ENCODE measurements at places on chromosomes 5 and 9.

- DNase-seq: no peak
These were observed 199.7 kb upstream of the TLE4 start for GRCh38 chr9:79371948-79372555.

DNA sequence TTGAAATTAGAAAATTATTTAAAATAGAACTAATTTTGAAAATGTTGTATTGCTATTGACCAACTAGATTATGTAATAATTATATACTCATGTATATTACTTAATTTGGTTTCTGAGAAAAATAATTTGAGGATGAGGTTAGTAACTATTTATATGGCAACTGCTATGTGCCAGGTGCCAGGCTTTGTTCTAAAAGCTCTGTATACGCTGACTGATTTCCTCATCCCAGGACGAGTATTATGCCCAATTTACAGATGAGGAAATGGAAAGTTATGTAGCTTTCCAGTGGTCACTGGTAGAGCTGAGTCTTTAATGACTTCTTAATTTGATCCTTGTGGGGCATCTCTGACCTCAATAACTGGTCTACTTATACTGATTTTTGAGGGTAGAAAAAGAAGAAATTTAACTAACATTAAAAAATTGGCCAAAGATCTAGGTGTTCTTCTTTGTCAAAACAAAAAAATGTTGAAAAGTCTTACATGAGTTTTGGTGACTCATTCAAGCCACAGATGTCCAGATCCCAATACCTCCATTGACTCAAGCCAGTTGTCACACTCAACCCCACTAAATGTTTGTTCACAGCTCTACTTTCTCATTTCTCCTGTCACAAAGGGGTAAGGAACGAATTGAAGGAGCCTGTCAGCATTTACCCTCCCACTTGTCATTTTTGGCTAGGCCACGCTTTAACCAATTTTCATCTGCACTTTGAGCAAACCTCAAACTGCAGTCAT, 228.1 kb upstream of the MEF2C start:
- no peak for DNase-seq

GRCh38 chr9:130871395-130872062, 25.1 kb downstream of the QRFP start:
- DNase-seq: no peak

GRCh38 chr9:469672-470551, 255.2 kb downstream of the DOCK8 start:
- peak; percentile 86 for DNase-seq

DNA sequence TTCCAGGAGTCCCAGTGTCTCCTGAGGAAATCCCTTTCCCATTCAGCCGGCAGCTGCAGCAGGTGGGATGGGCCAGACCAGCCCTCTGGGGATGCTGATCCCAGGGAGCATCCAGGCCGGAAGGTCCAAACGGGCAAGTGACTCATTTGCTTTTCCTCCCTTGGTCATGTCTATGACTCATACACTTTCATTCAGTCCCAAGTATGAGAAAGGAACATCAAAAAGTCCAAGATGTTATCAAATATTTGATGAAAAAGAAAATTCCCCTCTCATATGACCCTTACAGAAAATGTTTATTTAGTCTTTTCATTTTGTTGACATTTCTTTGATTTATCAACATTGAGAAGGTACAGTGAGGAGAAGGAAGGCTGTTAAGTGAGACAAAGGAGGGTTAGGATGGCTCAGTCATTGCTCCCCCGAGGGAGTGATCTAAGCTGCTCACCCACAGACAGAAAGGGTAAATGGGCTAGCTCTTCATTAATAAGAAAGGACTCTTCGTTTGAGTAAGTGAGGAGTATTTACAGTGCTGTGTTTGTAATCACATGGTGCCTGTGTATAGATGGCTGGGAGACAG, 117.6 kb upstream of the ANKRD55 start:
- DNase-seq: no peak

GRCh38 chr5:7329712-7330111, 66.2 kb upstream of the ADCY2 start:
- no peak for DNase-seq

DNA sequence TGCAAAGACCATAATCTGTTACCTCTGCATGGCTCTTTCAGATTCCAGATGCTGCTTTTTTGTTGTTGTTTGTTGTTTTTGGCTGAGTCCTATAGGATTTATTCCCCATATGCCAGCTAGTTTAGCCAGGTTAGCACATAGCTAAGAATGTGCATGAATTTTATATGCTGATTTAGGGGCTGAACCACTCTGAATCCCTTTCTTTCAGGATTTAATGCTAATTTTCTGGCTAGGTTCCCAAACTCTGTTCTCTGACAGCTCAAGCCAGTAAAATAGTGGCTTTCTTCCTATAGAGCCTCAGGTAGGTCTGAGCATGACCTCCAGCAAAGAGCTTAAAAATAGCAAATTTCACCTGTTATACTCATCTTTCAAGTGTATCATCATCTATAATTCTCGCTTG, 521.4 kb downstream of the CAAP1 start:
- DNase-seq: no peak

GRCh38 chr5:90201923-90202322, 207.6 kb downstream of the CETN3 start:
- no peak for DNase-seq

DNA sequence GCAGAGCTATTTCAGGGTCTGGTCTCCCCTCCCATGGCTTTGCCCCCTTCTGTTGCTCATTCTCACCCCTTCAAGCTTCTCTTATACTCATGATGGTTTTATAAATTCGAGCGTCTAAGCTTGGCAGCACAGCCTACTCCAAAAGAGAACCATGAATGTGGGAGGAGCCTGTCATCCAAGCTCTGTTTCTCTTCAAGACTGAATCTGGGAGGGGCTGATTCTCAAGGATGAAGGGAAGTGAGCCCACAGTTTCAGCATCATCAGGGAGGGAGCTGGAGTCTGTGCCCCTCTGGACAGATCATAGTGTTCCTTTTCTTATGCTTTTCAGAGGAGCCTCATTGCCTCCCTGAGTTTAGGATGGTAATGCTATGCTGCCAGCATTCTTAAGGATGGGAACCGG, 168.6 kb downstream of the CFAP90 start:
- no peak for DNase-seq

DNA sequence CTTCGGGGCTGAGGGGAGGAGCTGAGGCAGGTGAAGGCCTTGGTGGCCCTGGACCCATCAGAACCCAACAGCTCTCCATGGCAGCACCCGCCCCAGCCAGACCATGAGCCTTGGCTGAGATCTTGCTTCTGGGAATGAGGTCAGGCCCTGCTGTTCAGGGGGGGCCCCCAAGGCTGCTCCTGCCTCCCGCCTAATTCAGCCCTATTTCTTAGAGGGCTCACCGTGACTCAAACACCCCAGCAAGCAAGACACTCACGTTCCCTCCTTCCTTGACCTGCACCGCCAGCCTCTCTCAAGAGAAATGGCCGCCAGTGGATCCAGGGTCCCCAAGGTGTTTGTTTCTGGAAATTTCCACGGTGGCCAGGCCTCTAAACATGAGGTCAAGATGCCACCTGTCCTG, 61.4 kb upstream of the PPP1R26 start:
- no peak for DNase-seq

GRCh38 chr5:149745212-149745942, 15.3 kb downstream of the PPARGC1B start:
- no peak for DNase-seq

DNA sequence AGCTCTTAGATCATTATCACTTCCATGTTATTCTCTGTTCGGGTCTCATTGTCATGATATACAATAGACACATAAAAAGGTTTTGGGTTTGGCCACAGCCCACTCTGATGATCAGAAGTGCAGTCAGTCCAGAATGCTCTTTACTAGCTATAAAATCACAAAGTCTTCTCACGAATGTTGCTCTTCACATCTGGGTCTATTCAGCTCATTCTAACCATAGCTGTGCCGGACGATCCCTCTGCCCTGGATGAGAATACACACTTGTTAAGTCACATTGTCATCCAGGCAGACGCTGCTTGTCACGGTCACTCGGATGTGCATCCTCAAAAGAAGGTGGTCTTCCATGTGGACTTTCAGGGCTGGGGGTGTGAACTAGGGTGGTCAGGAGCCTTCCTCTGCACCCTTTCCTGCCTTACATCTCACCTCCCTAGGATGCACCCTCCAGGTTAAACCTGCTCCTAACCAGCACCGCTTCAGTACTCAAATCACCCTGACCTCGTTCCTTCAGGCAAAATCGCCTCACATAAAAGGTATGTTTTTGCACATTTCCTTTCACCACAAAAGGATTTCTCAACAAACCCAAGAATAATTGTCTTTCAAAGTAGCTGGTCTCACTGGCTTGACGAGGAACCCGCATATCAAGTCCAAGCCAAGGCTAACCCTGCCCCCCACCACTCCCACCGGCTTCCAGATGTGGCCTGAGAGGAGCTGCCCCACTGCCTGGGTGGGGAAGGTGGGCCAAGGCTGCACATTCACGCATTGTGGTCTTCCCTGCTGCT, 21.9 kb downstream of the ANKH start:
- no peak for DNase-seq

DNA sequence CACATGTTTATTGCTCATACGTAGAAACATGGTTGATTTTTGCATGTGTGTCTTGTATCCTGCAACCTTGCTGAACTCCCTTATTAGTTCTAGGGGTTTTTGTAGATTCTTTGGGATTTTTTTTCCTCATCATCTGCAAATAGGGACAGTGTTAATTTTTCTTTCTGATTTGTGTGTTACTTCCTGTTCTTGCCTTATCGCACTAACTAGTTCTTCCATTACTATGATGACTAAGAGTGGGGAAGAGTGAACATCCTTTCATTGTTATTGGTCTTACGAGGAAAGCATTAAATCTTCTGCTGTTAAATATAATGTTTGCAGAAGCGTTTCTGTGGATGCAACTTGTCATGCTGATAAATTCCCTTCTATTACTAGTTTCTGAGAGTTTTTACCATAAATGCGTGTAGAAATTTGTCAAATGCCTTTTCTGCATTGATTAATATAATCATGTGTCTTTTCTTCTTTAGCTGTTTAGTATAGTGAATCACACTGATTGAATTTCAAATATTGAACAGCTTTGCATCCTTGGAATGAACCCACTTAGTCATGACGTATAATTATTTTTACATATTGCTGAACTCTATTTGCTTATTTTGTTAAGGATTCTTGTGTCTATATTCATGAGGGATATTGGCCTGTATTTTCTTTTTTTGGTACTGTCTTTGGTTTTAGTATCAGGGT, 32.1 kb upstream of the RNF130 start:
- no peak for DNase-seq

DNA sequence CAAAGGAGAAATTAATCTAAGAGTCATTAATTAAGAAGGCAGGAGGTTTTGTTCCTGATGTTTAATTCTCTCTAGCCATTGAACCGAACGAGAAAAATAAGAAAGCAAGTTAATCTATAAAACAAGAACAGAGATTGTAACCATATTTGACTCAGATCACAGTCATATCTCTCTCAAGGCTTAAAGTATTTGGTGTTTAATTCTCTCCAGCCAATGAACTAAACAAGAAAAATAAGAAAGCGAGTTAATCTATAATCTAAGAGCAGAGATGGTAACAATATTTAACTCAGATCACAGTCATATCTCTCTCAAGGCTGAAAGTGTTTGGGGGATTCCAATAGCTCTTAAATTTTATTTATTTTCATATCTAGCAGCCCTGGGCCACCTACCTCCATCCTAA, 74.4 kb upstream of the SHISAL2B start:
- no peak for DNase-seq

DNA sequence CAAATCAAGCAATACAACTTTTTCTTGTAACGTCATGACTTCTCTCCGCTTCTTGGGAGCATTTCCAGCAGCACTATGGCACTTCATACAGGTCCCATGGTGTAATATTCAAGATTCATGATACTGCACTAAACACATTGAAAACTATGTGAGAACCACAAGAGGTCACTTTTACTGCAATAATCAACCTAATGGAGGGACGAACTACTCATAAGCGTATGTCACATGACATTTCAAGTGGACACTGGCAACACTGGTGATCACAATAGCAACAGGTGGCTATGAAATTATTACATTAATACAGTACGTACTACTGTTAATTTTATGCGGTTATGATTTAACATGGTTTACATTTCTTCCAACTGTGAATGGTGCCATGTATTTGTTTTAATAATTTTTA, 78.6 kb upstream of the TBC1D9B start:
- no peak for DNase-seq

DNA sequence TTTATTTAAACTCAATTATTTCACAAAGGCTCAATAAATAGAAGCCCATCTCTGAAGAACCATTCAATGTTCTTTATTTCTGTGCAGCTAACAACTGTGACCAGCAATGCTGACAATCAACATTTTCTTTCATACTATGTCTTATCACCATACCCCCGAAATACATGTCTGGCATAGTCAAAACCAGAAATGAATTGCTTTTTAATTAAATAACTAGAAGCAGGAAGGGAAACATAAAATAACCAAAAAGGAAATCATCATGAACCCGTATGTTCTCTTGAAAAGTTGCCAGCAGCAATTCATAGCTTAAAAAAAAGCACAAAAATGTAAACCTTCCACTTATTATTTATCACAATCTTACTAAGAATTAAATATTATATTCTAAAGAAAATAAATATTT, 212.4 kb downstream of the TMEM232 start:
- no peak for DNase-seq

GRCh38 chr5:180860273-180860886, 696 bp downstream of the ZFP62 start:
- DNase-seq: peak; percentile 12

DNA sequence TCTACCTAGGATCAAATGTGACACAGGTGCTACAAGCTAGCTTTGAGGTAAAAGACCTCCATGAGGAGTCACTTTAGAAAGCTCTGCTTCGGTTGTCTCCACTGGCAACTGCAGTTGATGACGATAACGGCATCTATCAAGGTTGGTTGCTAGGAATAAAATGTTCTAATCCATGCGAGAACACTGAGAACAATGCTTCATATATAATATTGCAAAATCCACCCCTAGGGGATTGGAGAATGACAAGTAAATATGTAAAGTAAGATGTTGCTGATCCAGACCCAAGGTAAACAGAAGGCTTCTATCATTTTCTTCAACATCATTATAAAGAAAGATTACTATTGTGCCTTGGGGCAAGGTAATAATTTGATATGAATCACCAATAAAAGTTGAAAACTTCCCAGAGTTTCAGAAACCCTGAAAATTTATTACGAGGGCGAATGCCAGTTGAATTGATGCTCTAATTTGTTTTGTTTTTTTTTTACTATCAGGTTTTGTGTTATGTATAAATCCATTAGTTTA, 1003.4 kb downstream of the CDH18 start:
- DNase-seq: no peak

DNA sequence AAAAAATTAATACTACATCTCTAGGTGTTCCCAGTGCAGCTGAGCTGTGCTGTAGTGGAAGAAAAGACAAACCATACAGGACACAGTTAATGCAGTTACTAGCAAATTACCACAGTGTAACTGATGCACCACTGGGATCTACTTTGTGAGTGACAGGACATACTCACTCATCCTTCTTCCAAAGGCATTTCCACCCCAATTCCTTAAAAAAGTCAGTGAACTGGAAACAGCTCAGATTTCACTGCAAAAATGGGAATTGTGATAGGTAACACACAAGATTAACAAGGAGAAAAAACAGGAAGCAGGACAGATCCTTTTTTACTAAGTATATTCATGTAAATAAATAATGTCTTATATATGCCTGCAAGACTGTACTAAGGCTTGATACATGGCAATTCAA, 109.6 kb downstream of the DMAC1 start:
- no peak for DNase-seq

Measured in stimulated activated CD8-positive, alpha-beta memory T cell treated with anti-CD3 and anti-CD28 coated beads, Interleukin-4, amount 100 ng/mL, for 4 hours (primary cell).